ENCODE measurements at places on chromosomes 1 and 21.

- DNase-seq: peak; percentile 86
Measured at GRCh38 chr1:109392037-109392787, 5.5 kb downstream of the SORT1 start.

DNA sequence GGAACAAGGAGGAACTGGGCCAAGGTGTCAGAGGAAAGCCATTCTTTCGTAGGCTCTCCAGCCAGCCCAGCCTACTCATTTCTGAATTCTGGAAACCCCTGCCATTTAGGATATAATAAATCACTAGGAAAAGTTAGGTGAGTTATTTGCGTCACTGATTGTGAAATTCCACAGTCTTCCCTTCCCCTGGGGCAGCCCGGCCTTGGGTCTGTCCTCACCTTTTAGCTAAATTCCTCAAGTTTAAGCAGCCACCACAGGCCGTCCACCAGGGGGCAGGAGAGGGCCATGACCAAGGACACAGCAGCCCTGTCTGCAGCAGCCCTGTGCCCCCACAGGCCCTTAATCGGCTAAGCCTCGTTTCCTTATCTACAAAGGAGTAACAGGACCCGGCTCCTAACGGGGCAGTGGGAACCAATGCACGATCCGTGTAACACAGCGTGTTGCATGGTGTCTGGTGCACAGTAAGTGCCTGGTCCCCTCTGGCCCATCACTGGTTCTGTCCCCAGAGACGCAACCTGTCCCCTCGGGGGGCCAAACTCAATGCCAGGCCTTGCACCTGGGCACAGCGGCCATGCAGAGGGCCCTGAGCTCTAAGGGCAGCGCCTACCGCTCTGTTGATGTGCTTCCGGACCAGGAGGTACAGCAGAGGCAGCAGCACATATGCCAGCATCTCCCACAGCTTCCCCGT, 18.1 kb downstream of the GPR157 start:
- peak; percentile 24 for DNase-seq

DNA sequence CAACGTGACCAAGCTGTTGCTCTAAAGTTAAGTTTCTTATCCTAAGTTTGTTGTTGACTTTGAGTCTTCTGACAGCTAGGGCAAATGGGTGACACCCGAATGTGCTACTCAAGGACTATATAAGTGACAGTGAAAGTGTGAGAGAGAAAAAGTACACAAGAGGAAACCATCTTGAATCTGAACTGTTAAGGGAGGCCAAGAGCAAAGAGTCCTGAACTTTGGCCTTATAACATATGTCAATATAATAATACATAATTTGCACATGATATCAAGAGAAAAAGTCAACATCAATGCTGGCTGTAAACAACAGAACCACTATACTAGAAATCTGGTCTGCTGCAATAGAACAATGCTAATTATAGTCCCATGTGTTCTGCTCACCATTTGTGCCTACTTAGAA, 29.5 kb downstream of the SYNJ1 start:
- no peak for DNase-seq

DNA sequence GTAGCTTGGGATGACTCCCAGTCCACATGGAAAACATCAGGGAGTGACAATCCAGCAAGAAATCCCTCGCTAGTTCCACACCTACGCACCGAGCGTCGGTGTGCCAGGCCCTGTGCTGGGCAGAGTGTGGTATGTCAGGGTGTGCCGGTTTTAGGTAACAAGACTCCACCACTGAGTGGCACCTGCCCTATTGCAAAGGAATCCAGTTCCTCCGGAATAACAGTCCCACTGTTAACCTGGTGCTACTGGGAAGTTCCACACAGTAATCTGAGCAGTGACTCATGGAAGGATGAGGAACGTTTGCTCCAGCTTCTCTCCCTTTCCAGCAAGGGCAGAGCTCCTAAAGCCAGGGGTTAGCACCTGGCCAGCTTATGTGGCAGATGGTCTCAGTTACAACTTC, 14.3 kb downstream of the RNF207 start:
- no peak for DNase-seq

DNA sequence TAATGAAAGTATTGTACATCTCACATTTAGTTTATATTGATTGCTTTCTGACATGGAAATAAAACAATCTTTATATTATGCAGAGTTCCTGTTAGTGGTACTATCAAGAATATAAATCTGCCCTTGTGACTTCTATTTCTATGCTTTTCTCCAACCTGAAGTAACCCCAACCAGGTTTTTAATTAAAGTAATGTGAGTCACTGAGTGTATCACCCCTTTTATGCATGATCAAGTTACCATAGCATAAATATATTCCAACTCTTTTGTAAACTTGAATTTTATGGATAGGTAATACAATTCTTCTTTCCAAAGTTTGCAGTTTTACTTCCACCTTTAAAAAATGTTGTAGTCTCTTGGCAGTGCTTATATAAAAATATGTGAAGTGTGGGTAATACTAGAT, 532.3 kb downstream of the USP25 start:
- DNase-seq: no peak

All from hippocampal formation (tissue), 2 donors.